ENCODE measurements at places on chromosomes 4 and X. TPM values are rescaled to one million over a fixed set of nuclear protein-coding genes. Genes with fewer than 3 reads are reported as not detected.

The SEL1L3 gene
- 63.4 TPM for total RNA-seq

The SSX4 gene
- total RNA-seq = not detected

The CENPE gene
- total RNA-seq = 74.6 TPM

The NPY1R gene
- total RNA-seq = not detected

The TET2 gene
- total RNA-seq = 25.3 TPM

- DNase-seq = no peak
Observed at GRCh38 chr4:77073106-77073809, 2.5 kb downstream of the CCNI start.

GRCh38 chr4:3135155-3136011 lies 60.9 kb downstream of the HTT start:
- no peak for DNase-seq

DNA sequence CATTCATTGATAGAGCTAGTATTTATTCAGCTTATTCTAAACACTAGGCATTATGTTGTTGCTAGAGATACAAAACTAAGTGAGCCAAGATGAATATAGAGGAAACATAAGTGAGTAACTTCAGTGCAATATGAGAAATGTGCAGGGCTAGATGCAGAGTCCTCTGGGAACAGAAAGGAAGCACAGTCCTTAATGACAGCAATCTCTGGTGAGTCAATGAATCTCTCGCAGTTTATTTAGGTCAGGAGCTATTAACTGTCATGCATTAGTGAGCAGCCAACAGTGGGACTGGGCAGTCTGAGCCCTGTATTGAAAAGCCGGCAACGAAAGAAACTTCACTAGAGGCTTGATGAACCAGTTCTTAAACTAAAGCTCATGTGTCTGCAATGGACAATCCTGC lies 598.1 kb upstream of the MAGEB2 start:
- no peak for DNase-seq

Data from activated CD4-positive, alpha-beta T cell treated with anti-CD3 and anti-CD28 coated beads, Interleukin-2, amount 10 ng/mL, durations not matched to agents 7 days and 5 days (primary cell).